NCI-H748 treated with DMSO at 0.1 percent for 48 hours (cell line): ENCODE measurements at places on chromosomes 4 and X.

DNA sequence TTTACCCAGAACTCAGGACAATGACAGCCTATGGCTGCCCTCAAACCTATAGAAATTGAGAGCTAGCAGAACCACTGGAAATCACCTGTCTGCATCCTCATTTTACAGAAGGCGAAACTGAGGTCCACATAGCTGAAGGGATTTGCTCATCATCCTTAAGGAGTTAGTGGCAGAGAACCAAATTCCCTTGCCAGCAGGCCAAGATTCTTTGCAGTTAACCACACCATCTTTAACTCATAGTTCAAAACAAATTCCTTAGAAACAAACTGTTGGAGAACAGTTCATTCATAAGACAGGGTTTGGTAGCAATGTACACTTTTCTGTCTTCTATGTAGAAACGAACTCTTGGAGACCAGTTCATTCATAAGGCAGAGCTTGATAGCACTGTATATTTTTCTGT, 37.9 kb upstream of the RAP2C start:
- no peak for DNase-seq

DNA sequence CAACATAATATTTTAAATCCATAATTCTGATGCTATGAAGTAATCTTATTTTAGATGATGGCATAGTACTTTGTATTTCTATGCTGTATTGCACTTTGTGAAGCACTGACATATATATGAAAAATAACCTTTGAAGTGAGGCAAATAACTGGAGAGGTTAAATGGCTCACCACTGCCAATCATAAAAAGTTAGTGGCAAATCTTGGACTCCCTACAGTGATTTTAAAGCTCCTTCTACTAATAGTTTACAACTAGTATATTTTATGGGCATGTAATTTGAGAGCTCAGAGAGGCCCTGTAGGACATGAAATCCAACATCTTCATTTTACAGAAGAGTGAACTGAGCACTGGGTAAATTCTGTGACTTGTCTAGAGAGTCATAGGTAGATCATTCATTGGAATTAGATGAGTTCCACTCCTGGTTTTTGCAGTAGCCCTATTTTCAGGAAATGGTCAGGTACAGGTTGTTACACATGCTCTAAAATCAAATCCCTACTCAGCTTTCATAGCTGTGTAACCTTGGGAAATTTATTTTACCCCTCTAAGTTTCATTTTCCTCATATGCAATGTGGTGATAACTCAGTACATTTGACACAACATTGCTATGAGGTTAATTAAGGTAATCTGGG, 804 bp upstream of the GC start:
- no peak for DNase-seq

GRCh38 chrX:140065961-140066662, 100.8 kb upstream of the CXorf66 start:
- no peak for DNase-seq

DNA sequence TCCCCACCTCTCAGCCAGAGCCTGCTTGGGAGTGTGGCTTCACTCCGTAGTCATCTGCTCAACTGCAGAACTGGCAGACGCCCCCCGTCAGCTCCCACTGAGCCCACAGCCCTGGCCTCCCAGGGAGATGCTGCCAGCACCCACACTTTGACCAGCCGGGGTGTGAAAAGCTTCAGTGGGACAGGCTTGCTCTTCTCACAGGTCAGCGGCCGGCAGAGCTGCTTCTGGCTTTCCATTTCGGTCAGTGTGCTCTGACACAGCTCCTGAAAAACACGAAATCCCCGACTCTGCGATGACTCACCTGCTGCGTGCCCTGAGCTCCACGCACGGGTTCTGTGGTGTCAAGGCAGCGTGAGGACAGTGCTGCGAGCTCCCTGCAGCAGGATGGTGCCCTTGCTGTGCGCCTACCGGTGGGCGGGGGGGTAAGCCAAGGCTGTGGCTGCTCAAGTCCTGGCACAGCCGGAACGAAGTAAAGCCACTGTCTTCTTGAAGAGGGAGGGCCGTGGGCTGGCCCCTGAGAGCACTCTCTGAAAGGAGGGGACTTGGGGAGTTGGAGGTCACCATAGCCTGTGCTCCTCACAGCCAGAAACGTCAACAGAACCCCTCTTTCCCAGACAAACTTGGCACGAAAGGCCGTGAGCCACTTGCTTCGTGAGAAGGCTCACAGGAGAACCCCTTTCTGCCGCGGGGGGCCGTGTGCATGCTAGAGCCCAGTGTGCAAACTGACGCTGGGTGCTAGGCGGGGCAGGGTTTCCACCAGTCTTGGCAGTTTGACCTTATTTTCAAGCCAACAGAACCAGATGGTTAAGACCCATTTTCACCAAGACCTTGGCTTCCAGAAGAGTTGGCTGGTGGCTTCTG, 23.6 kb downstream of the NOP14 start:
- no peak for DNase-seq

DNA sequence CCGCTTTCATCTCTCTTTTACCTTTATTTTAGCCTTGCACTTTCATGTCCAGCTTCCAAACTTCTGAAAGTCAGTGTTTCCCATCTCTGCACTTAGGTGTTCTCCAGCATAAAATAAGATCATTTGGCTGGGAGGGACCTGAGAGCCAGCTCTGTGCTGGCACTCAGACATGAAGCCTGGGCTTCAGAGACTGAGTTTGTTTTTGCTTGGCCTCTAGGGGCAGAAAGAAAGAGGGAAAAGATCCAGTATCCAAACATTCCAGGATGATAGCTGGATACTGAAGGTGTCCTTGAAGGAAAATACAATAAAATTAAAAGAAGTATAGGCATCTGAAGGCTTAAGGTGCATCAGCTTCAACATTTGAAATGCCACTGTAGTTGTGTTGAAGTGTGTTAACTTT, 202.4 kb upstream of the ZIC3 start:
- no peak for DNase-seq

- DNase-seq: no peak
Observed at GRCh38 chr4:89303177-89303576, 4.4 kb downstream of the GPRIN3 start.

GRCh38 chr4:41832961-41833360, 84.4 kb upstream of the PHOX2B start:
- no peak for DNase-seq

DNA sequence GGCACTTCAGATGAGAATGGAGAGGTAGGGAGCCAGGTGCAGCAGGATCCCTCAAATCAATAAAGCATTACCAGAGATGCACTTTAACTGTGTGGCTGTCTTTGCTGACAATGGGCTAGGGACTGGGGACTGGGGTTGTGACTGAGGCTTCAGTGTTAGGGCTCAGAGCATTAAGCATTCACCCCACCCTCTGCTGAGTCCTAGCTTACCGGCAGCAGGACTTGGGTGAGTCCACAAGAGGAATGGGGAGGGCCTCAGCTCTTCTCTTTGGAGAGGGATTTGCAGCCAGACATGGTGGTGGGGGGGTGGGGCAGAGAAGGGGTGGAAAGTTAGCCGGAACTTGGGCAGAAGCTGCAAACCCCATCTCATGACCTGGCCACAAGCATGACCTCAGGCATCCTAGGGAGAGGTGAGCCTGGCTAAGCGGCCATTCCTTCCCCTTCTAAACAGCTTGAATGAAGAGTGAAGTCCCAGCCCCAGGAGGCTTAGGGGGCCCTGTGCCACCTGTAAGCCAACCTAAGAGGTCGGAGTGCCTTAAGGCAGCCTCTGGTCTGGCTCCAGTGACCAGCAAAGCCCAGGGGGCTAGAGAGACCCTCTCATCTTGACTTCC, 78.4 kb downstream of the STARD8 start:
- DNase-seq: no peak

DNA sequence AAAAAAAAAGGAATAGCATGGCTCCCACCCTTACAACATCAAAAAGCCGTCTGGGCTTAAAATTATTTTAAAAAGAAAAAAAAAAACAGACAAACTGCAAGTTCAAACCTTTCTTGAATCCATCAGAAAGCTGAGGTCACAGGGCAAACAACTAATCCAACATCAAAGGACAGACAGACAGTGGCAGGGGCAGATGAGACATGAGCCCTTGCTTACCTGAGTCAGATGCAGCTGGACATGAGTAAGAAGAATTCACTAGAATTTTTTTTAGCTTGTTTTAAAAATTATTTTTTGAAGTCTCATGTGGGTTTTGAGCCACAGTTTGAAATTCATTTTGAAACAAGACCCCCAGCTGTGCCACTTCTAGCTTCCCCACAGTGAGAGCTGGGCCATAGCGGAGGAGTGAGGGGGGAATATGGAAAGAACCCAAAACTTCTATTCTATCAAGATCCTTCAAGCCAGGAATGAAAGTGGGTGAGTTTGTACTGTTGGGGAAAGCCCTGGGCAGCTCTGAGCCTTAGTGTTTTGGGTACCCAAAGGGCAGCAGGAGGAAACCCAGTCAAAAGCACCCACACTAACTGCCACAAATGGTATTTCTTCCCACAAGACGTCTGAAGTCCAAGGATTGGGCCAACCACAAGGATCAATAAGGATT, 111.4 kb downstream of the ATXN3L start:
- no peak for DNase-seq

- peak; percentile 94 for DNase-seq
Observed at GRCh38 chr4:139875411-139875825, 209.8 kb downstream of the MGST2 start.

DNA sequence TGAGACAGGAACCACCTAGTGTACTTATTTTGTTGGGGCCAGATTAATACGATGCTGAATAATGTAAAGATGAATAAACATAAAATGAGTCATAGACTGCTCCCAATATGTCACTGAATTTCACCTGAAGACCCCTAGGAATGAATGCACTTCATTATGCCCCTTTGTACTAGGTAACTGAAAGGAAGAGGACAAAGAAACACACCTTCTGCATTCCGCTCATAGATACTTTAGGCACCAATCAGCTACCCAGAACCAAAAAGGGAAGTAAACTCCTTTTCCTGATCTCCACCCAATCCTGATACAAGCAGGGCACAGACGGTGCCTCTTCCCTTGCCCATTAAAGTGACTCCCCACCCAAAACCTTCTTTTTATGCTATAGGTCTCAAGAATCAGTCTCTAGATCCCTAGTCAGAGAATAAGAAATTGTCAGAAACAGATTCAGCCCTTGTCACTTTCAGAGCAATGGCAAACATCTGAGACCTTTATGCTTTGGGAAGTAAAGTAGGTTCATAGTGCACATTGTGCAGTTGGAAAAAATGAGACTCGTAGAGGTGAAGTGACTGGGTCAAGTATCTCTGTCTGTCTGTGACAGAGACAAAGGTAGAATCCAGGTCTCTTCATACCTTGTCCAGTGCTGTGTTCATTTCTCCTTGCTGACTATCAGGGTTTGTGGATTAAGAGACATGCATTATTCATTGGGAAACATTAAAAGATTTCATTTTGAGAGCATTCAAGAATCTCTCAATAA, 2.3 kb downstream of the GPR174 start:
- DNase-seq: no peak

DNA sequence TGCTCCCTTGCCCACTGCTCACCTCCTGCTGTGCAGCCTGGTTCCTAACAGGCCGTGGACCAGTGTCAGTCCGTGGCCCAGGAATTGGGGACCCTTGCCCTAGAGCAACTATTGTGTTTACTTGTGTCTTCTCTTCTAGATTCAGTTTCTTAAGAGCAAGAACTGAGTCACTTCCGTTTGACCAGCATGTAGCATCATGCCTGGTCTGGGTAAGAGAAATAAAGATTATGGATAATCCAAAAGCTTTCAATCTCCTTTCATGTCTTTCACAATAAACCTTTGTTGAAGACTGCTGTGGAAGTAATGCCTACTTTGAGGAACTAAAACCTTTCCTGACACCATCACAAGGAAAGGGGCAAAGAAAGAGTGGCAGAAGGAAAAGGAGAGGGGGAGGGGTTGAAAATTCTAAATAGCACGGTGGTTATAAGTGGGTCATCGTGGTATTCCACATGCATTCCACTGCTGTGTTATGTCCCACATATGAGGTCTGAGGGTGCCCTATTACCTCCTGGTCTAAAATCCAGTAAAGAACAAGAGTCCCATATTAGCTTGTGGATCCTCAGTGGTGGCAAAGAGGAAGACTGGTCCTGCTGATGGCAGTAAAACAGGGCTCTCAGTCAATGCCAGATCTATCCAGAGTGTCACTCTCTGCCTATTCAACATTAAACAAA, 133.4 kb downstream of the RASL11B start:
- DNase-seq: no peak

DNA sequence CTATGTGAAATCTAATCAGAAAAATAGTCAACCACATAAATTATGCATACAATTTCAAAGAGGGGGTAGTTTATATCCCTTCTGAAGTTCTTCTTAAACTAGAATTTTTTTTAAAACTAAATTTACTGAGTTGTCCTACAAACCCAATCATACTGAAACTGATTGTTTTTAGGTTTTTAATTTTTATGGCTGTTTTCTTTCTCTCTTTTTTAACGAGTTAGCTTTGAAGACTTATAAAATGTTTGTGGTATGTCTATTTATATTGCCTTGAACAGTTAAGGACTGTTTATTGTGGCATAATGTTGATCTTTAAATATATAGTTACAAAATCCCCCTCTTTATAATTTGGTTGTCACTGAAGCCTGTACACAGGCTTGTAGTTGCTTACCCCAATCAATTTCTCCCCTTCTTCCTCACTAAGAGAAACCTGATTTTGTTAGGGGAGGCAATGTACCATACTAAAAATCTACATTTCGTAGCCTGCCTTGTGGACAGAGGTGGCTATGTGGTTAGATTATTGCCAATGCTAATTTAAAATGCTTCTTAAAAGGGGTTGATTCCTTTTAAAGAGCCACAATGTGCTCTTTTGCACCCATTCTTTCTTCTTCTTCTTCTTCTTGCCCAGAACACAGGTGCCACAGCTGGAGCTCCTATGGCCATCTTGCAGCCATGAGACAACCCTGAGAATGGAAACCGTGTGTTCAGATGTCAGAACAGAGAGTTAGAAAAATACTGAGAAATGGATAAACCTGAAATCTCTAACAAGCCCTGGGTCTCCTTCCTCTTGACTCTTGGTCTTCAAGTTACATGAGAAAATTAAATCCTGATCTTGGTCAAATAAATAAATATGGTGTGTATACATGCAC, 102.7 kb upstream of the ZNF827 start:
- no peak for DNase-seq

DNA sequence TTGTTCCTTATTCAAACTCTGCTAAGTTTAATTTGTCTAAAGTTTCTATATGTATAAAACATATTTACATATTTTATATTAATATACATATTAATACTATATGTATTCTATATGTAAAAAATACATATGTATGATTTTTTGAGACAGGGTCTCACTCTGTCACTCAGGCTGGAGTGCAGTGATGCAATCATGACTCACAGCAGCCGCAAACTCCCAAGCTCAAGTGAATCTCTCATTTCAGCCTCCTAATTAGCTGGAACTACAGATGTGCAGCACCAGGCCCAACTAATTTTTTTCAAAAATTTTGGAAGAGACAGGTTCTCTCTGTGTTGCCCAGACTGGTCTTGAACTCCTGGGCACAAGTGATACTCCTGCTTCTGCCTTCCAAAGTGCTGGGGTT, 684.9 kb downstream of the TRAM1L1 start:
- no peak for DNase-seq
